ENCODE measurements at places on chromosomes 11 and 22.

DNA sequence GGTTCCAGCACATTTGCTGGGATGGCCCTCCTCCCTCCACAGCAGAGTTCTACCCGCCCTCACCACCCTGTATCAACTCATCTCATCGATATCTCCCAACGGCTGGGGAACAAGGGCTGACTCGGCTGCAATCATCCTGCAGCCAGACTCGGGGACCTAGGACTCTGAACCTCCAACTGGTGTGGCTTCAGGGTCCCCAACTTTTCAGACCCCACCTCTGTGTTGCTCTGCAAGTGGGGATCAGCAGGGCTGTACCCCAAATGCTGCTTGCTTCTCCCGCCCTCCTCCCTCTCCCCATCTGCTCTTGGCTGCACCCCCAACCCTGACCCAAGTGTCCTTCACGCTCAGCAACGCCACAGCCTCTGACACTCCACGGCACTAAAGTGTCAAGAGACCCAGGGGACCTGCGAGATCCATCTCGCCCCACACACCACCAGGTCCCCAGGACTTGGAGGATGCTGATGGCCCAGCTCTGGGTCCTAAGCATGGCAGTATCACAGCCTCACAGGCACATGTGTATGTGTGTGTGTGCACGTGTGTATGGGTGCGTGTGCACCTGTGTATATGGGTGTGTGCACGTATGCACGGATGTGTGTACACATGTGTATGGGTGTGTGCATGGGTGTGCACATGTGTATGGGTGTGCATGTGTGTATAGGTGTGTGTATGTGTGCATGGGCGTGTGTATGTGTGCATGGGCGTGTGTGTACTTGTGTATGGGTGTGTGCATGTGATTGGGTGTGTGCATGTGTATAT is 26.4 kb downstream of the KCNQ1 start:
- DNase-seq, result no peak

- no peak for DNase-seq
Observed at GRCh38 chr22:22042009-22042408, 59.4 kb upstream of the TOP3B start.

GRCh38 chr11:15837901-15838489 is 518.4 kb downstream of the SOX6 start:
- no peak for DNase-seq

DNA sequence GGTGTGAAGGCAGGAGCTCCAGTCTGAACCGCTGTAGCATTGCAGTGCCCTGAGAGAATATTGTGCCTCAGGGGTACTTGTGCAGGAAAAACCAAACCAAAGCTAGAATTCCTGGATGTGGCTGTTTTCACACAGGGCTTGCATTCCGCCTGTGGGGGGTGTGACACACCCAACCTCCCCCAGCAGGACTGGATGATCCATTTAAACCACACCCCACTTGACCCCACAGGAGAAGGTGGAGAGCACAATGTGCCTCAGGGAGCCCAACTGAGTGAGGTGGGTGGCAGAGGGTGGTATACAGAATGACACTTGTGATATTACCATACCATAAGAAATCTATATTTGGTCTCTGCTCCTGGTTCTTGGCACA is 66.9 kb upstream of the SLC22A12 start:
- DNase-seq, result no peak

- DNase-seq, result peak; percentile 29
Observed at GRCh38 chr11:19366992-19367709, 126.4 kb upstream of the E2F8 start.

DNA sequence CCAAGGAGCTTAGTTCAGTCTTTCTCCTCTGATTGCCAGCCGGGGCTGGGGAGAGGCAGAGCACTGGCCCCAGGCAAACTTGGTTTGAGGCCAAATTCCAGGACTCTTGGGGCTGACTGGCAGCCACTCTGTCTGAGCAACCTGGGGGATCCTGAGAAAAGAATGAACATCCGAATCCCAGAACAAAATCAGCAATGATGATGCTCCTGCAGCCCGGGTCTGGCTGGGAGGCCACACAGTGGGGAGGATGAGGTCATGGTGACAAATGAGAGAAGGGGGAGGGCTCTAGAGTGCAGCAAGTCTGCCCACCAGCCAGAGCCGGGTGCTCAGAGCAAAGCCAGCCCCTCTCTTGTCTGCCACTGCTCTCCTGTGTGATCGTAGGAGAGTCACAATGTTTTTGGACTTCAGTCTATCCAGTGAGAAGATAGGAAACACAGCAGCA is 71.8 kb upstream of the PAX6 start:
- no peak for DNase-seq

GRCh38 chr11:94511932-94512781 is at the start of gene C11orf97:
Gene C11orf97 (plus strand): TSS chr11:94512461. CDS start chr11:94512529, 68 bp downstream.
- DNase-seq, result no peak

- DNase-seq, result no peak
Observed at GRCh38 chr22:23709107-23709506, 18.3 kb downstream of the RGL4 start.

DNA sequence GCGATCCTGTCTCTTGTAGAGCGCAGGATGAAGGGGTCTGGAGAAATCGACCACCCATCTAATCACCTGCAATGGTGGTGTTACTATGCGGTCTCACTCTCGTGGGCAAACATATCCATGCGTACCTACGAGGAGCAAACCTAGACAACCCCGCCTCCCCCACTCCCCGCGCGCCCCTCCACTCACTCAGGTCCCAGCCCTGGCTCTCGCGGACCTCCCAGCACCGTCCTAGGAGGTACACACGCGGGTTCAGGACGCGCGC is 887 bp downstream of the TRPC6 start:
- DNase-seq, result no peak

GRCh38 chr11:10412266-10412665 is 42.8 kb upstream of the AMPD3 start:
- no peak for DNase-seq
